Esophagus squamous epithelium (tissue), 5 donors: ENCODE measurements at places on chromosomes 1 and 21.

GRCh38 chr1:181251713-181252075, 163.2 kb downstream of the IER5 start:
- DNase-seq: no peak

GRCh38 chr1:226738421-226738994, 574 bp downstream of the ITPKB start:
- no peak for DNase-seq

DNA sequence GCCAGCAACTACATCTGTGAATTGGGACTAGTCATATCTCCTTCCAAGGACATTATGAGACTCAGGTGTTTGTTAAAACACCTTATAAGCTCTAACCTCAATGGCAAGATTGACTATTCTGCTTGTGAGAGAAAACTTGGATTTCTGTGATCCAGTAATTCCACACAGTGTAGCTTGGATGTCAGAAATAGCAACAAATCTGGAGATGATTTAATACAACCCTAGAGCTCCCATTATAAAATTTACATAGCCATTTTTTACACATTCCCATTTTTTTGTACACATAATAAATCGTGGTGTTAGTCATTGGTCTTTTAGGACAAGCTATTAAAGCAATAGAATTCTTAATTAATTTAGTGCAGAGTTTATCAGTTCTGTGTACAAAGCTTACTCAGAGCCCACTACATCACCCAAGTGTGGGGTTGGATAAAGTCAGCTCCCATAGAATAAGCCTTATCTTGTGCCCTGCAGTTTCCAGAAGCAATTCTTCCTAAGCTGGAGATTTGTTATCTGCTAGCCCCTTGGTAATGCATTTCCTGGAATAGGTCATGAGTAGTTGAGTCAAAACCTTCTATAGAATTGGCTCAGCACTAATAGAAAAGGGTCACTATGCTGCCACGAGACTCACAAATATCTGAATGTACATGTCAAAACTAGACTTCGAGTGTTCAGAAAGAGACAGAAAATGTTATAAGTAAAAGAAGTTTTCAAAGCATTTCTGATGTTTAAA, 434.0 kb upstream of the RUNX1 start:
- no peak for DNase-seq

- DNase-seq: no peak
Measured at GRCh38 chr1:36322786-36323635, 434 bp downstream of the EVA1B start.

DNA sequence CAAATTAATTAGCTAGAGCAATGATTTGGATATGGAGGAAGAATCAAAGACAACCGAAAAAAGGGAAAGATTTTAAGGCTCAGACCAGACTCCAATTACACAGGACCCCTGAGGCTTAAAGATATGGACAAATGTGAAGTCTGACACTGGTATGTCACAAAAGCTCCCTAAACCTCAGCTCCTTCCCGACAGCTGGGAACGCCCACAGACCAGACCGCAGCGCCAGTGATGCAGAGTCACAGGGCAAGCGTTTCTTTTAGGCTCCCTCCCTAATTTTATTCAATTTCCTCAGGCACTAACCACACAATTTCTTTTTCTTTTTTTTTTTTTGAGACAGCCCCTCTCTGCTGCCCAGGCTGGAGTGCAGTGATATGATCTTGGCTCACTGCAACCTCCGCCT, 40.2 kb downstream of the NID1 start:
- DNase-seq: no peak

DNA sequence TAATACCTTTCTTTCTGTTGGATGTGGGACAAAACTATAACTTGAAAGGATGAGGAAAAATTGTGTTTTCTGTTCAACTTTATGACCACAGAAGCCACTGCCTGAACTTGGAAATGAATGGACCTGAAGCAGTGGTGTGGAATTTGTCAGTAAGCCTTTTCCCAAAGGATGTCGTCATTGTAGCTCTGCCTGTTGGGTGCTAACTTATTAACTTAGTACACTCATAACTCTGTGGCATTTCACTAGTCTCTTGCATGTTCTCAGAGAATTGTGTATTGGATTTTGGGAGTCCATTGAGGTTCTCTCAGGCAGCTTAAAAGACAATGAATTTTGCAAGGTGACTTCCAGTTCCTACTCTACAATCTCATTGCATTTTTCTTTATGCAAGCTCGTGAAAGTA, 49.6 kb downstream of the KCNK2 start:
- DNase-seq: no peak

- DNase-seq: no peak
Measured at GRCh38 chr21:36946949-36947356, 19.5 kb downstream of the HLCS start.

DNA sequence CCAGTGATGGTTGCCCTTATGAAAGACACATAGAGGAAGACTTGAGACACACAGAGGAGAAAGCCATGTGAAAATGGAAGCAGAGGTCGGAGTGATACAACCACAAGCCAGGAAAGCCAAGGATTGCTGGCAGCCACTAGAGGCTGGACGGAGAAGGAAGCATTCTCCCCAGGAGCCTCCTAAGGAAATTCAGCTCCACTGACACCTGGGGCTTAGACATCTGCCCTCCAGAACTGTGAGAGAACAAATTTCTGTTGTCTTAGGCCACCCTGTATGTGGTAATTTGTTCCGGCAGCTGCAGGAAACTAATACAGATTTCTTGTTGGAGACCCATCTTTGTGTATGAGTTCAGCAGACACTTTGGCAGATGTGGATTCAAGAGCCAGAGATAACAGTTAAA, 126.9 kb upstream of the ATP1A1 start:
- DNase-seq: no peak
